DMS79 (cell line): ENCODE measurements at places on chromosomes 11 and 22.

GRCh38 chr11:37511425-37511933, 913.4 kb upstream of the RAG2 start:
- DNase-seq, result no peak

DNA sequence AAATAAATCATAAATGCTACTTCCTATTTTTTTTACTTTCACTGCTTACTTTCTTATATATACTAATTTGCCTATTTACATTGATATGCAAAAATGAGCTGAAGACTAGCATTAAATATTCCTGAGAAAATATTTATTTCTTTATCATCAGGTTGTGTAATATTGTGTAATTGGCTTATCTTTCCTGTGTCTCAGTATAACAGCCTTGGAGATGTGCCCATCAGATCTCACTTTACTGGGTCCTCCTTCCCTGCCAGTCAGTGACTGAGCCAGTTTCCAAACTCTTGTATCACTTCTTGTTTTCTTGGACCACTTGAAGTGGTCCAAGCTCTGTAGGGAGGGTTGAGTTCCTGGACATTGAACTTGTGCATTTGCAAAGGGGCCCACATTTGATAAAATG, 900.0 kb downstream of the LUZP2 start:
- DNase-seq, result no peak

- DNase-seq, result no peak
These were observed 178.9 kb downstream of the CTTN start for GRCh38 chr11:70577258-70577603.

- no peak for DNase-seq
These were observed 15.6 kb upstream of the RDX start for GRCh38 chr11:110311783-110312579.

DNA sequence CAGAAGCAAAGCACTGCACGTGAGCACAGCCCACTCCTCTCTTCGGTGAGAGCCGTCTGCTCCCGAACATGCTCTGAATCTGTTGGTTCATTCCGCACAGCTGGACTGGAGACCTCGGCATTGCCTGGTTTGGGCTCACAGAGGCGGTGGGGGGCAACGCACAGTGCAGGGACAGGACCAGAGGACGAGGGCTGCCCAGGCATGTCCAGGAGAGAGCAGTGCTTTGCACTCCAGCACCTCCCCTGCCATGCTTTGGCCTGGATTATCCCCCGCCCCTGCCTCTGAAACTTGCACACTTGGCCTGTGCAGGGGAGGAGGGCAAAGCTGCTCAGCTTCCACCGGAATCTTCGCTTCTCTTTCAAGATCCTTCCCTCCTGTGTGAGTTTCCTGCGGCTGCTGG, 536.5 kb downstream of the BRD1 start:
- DNase-seq, result no peak

- no peak for DNase-seq
These were observed 31.6 kb downstream of the TPST2 start for GRCh38 chr22:26558248-26558895.

DNA sequence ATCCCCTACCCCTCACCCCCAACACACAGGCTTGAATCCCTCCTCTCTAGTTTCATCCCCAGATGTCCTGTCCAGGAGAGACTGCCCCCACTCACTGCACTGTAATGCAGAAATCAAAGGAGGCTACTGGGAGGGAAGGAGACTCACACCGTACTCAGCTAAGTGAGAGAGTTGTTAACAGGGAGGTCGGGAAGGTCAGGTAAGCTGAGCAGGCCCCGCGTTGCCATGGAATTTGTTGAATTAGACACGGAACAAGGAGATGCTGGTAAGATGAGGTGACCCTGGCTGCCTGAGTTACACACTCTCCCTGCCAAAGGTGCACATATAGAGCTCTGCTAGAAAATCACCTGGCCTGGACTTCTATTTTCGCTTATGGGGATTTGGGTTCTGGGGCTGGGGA, 197.9 kb downstream of the NXPE2 start:
- DNase-seq, result no peak

DNA sequence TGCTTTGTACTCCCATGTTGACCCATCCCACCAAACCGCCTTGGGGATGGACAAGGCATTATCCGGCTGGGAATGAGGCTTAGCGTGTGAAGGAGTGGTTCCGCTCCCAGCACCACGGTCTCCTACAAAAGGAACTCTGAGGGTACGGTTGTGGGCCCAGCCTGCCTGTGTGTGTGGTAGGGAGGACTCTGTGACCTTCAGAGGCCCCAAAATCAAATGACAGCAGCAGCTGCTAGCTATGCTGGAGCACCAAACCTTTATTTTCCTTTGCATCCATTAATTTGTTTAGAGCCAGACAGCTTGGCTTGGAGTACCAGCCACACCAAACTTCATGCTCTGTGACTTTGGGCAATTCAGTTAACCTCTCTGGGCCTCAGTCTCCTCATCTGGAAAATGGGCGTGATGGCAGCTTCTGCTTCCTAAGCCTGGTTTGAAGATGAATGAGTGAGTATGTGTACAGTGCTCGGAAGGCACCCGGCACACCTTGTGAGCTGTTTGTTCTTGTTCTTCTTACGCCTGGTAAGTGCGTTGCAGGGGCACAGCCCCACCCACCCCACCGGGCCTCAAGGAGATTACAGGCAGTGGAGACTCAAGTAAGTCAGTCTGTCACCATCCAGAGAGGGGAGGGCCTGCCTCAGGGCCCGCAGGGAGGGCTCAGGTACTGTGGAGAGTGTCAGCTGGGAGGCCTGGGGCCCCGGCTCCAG, 25.3 kb downstream of the MB start:
- DNase-seq, result no peak

DNA sequence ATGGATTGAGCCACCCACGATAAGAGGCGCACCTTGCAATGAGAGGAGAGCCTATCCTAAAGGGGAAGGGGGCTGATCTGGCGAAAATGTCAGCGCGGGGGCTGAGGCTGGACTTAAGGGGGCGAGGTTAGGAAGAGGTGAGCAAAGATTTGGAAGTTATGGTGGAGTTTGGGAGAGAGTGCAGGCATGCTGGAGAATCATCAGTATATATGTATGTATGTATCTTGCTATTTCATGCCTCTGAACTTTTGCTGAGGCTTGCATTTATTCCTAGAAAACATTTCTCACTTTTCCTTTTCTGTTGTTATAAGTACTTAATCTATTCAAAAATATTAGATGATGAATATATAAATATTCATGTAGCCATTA, 17.2 kb upstream of the THRSP start:
- DNase-seq, result no peak

- DNase-seq, result no peak
These were observed 820.4 kb upstream of the CCDC90B start for GRCh38 chr11:84106541-84106940.

GRCh38 chr11:63763496-63764339, 4.9 kb downstream of the ZFTA start:
- no peak for DNase-seq
